ENCODE measurements at places on chromosomes 13 and 19.

DNA sequence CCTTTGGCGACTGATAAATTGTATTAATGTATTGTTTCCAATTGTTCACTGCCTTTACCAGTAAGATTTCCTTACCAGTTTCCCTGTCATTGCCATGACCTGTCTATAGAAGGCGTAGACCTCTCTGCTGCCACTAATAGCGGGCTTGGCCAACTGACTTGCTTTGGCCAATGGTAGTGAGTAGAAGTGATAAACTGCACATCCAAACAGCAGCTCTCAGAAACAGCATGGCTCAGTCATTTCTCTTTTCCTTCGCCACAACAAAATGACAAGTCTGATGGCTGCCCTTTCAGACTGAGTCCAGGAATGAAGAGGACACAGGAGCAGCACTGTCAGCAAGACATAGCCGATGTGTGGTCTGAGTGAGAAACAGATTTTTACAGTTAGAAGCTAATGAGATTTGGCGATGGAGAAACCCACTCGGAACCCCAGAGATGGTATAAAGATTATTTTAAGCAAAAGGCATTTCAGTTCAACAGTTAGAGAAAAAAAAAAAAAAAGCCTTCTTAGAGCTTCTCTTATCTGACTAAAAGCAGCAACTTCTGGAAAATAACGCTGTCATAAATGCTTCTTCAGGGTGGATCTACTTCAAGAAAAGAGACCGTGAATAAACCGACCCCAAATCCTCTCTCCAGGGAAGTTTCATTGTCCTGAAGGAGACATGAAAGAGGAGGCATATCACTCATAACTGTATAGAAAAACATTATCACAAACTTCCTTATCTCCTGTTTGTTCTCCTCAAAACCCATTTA lies 42.0 kb upstream of the TM9SF2 start:
- no peak for DNase-seq

DNA sequence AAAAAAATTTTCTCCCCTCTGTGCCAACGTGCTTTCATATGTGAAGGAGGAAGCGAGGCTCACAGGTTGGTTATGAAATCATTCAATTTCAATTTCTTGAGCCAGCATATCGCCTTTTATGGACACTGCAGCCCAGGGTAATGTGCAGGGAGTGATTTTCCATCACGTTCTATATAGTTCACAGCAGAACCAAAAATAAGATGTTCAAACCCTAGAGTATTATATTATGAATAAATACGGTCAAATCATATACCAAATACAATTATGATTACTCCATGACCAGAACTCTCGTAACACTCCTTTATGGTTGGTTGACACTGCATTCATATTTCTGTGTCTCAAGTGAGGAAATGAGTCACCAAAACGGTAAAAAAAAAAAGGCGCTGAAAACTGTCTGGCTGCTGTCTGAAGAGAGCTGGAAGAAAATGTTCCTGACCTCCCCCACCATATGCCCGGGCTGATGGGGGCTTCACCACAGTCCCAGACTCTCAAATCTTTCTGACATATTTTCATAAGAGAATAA lies 75.8 kb upstream of the UBAC2 start:
- DNase-seq = peak; percentile 11

GRCh38 chr19:5990289-5990797 lies 12.4 kb upstream of the RANBP3 start:
- no peak for DNase-seq

DNA sequence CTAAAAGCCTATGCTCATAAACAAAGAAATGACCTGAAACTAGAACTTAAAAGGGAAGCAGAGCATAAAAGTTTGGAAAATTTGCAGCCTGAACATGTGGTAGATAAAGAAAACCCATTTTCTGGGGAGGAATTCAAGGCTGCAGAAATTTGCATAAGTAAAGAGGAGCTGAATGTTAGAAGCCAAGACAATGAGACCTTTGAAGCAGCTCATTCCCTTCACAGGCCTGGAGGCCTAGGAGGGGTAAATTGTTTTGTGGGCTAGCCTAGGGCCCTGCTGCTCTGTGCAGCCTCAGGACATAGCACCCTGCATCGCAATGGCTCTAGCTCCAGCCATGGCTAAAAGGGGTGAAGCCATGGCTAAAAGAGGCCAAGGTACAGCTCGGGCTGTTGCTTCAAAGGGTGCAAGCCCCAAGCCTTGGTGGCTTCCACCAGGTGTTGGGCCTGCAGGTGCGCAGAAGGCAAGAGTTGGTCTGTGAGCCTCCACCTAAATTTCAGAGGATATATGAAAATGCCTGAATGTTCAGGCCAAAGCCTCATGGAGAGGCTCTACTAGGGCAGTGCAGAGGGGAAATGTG lies 38.3 kb downstream of the ZIC2 start:
- no peak for DNase-seq

GRCh38 chr13:93956426-93956825 lies 523.1 kb downstream of the DCT start:
- no peak for DNase-seq

DNA sequence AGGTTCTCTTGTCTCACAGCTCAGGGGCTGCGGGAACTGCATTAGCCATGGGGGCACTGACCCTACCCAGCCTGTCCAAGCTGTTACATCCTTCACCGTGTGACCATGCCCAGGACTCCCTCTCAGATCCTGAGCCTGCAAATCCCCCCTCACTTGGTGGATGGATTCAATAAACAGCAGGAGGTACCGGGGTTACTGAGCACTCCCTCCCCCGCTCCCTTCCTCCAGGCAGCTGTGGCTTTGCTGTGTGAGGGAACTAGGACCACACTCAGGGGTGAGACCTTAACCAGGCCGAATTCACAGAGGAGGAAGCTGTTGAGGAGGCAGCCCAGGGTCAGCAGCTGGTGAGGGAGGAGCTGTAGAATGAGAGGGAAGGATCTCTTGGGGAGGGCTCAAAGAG lies 27.0 kb upstream of the CEACAM1 start:
- no peak for DNase-seq

DNA sequence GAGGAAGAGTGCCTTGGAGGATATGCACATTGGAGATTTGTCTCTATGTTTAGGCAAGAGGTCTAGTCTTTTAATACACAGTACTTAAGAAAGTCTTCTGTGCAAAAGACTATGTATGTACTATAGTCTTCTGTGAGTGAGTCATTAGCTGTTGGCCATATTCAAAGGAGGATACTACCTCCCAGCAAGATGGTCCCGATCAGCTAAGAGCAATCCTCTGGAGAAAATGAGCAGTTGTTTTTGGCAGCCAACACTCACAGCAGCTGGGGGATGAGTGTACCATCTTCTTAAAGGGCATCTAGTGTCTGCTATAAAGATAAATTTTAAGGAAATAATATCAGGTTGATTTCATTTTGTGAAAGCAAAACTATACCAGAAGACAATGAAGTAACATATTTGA lies 487.8 kb downstream of the KCTD12 start:
- no peak for DNase-seq

GRCh38 chr13:73873940-73874830 lies 260.0 kb downstream of the KLF12 start:
- DNase-seq = no peak

DNA sequence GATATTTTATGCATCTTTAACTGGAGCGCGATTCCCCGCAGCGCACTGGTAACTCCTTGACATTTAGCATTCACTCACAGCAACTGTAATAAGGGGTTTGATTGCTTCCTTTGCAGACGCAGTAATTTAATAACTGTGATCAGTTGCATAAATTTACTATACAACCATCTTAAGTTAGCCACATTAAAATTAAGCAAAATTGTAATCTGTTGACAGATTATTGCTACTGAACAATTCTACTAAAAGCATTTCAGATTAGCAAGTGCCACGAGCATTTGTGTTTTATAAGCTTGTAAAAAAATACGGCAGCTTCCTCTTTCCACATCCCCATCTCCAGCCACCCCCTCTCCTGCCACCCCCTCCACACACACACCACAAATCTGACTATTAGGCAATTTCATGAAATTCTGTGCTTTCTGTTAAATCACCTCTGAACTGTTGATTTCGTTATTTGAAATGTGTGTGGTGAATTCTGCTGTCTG lies 44.4 kb downstream of the TSHZ3 start:
- no peak for DNase-seq

GRCh38 chr19:12596927-12597548 lies 13.6 kb downstream of the ZNF490 start:
- no peak for DNase-seq

GRCh38 chr13:97975848-97976609 lies 22.6 kb downstream of the IPO5 start:
- DNase-seq = peak; percentile 98

GRCh38 chr19:28764066-28764465 lies 448.9 kb downstream of the UQCRFS1 start:
- no peak for DNase-seq

GRCh38 chr13:39263033-39263432 lies 224.8 kb downstream of the NHLRC3 start:
- DNase-seq = peak; percentile 32

DNA sequence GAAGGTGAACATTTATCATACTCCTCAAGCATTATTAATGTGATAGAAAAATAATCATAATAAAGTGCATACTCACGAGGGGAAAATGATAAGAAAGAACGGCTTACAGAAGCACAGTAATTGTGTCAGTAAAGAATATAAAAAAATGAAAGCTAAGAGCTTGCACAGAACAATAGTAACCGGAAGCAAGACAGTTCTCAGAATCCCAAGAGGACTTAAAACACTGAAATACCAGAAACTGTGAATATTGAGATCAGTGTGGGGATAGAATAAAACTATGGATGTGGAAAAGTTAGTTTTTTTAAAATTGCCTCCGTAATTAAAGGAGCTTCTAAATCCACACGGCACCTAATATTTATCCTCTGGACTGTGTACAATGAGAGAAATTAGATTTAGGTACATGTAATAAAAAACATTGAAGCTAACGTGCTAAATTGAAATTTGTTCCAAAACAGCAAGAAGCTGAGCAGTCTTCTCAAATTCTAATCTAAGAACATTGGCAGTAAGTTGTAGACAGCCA lies 482.7 kb downstream of the SLITRK6 start:
- no peak for DNase-seq

DNA sequence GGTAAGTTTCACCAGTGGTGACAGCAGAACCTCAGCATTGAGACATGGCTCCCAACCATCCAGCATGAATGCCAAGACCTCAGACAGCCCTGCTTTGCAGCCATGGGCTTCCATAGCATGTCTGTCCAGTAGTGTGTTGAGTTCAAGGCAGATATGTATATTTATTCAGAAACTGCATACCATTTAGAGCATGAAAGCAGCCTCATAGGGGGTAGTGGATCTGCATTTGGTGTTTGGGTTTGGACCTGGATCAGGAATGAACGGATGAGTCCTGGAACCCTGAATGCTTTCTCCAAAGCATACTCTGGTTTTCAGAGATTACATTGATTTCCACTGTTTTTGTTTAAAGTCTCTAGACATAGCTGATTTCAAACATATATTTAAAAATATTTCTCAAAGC lies 114.3 kb downstream of the ESD start:
- no peak for DNase-seq

DNA sequence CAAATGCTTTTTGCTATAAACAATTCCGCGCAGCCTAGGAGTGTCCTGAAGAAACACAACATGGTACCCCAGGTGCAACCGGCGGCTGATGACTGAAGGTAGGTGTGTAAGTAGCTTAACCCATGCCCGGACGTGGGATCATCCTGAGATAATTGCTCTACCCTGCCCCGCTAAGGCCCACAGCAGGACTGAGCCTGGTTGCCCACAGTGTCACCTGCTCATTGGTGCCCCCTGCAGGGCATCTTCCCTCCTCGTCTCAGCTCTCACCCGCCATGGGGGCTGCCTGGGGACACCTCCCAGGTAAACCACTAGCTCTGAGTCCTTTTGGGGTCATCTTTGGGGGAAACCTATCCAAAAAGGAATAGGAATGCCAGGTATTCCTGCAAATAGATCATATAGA lies 22.3 kb downstream of the TMEM161A start:
- no peak for DNase-seq

- DNase-seq = no peak
Measured at GRCh38 chr13:41547251-41548000, 90.1 kb downstream of the RGCC start.

GRCh38 chr19:15110418-15110815 lies 3.2 kb downstream of the SYDE1 start:
- no peak for DNase-seq

DNA sequence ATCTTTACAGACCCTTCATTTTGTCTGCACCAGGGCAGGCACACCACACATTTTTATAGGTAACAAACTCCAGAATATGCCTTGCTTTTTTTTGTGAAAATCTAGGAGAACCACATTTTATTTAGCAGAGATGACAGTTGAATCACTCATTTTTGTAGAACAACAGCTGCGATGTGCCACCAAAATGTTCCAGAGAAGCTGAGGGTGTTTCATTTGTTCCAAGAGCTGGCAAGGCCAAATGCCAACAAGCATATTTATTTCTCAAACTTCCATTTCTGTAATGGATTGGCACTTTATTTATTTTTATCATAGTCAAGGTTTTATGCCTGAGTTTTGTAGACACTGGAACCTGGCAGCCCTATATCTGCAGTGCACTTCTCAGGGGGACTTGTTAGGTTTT lies 10.4 kb downstream of the OLFM4 start:
- no peak for DNase-seq

GRCh38 chr13:111474136-111475002 lies 153.9 kb downstream of the TEX29 start:
- DNase-seq = peak; percentile 18

GRCh38 chr13:114212158-114212495 lies 22.6 kb upstream of the CDC16 start:
- no peak for DNase-seq

DNA sequence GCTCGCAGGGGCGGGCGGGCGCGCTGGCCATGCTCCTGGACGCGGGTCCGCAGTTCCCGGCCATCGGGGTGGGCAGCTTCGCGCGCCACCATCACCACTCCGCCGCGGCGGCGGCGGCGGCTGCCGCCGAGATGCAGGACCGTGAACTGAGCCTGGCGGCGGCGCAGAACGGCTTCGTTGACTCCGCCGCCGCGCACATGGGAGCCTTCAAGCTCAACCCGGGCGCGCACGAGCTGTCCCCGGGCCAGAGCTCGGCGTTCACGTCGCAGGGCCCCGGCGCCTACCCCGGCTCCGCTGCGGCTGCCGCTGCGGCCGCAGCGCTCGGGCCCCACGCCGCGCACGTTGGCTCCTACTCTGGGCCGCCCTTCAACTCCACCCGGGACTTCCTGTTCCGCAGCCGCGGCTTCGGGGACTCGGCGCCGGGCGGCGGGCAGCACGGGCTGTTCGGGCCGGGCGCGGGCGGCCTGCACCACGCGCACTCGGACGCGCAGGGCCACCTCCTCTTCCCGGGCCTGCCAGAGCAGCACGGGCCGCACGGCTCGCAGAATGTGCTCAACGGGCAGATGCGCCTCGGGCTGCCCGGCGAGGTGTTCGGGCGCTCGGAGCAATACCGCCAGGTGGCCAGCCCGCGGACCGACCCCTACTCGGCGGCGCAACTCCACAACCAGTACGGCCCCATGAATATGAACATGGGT lies 599 bp downstream of the ZIC2 start:
- DNase-seq = peak; percentile 54

DNA sequence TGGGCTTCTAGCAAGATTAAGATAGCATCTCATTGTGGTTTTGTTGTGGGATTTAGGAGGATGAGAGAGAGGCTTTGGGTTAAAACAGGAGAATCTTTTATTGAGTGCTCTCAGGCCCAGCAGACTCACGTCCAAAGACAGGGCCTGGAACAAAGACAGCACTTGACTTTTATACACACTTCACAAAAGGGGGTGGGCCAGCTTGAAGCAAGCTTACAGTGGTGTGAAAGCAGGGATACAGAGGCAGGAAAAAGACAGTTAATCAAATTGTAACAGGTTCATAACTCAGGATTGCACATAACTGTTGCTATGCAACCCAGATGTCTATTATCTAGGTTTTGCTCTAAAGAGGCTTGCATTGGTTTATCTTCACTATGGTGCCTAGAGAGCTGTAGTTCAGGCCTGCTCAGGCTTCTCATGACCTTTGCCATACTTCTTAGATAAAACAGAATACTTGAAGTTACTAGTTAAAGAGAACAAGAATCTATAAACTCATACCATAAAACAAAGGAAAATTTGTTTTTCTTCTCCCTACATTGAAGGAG lies 42.2 kb upstream of the CEACAM21 start:
- DNase-seq = no peak
